ENCODE measurements at places on chromosomes 16 and 17. TPM values are rescaled to one million over a fixed set of nuclear protein-coding genes. Genes with fewer than 3 reads are reported as not detected.

GRCh38 chr16:29830774-29831173 is 10.5 kb downstream of the MVP start:
- no peak for DNase-seq

GRCh38 chr17:41667280-41668041 is 21.2 kb upstream of the EIF1 start:
- no peak for DNase-seq

- DNase-seq: peak; percentile 68
Measured at GRCh38 chr17:64661976-64662773, at the start of gene SMURF2. SMURF2 (minus strand) TSS chr17:64662307; CDS start chr17:64661880, 427 bp downstream.

DNA sequence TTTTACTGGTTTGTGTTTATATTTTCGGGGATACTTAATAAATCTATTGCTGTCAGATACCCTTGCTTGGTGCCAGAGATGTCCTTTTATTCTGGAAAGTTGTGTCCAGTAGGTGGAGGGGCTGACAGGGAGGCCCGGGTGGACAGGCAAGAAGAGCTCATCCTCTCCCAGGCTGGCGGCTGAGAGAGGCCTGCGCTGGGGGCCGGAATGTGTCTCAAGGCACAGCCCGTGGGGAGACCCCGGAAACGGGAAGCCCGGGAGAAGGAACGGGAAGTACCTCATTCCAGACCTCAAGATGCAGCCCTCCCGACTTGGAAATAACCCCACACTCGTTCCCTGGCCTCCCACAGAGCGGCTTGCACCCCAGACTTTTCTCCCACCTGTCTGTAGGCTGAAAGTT is 12.5 kb upstream of the DEF8 start:
- no peak for DNase-seq

GRCh38 chr17:49003557-49004511 is 6.6 kb downstream of the IGF2BP1 start:
- peak; percentile 73 for DNase-seq

GRCh38 chr16:53737552-53737951 is 33.6 kb downstream of the FTO start:
- DNase-seq: no peak

DNA sequence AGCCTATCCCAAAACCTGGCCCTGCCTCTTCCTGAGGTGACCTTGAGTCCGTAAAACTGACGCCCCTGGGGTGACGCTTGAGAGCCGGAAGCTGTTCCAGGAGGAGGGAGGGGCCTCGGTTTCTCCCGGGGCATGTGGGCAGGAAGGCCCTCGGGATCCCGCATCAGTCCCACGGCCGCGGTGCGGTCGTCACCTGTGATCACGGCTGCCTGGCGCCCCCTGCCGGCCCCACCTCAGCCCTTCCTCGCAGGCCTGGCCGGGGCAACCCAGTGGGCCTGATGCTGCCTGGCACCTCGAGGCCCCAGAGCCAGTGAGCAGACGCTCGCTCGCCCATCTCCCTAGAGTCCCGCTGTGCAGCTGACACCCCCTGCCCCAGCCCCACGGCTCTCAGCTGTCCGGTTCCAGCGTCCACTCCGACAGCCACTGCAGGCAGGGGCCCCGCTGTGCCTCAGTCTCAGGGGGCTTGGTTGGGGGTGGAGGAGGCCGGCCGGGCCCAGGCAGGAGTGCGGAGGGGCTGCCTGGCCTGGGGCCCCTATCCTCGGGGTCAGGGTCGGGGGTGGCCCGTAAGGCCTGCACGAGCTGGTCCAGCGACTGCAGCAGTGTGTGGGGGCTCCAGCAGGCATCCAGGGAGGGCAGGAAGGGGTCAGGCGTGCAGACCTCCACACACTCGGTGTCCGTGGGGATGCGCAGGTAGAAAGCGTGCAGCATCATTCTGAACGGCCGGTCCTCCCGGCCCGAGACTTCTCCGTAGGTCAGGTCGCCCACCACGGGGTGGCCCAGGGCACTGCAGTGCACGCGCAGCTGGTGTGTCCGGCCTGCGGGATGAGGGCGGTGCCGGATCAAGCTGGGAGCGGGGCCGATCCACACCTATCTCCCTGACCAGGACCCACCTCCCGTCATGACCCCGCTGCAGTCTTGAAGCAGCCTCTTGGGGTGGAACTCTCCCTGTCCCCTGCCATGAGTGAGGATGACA is 2.3 kb downstream of the RPUSD1 start:
- peak; percentile 22 for DNase-seq

DNA sequence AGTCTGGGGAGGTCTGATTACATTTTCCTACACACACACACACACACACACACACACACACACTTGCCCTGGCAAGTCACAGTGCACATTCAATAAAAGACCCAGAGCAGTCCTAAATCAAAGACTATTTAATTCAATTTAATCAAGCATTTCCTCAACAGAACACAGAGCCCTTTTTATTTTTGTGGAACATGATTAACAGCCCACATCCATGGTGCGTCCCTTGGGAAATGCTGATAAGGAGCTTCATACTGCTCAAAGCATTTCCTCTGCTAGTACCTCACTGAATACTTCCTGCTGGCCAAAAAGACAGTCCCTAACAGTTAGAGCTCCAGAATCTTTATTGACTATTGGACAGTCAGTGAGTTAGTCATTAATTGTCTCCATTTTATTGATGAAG is 43.1 kb upstream of the MYH10 start:
- DNase-seq: peak; percentile 85

The CPHXL2 gene
- not detected for total RNA-seq

The KRTAP1-5 gene
- not detected for total RNA-seq

Measured in umbilical cord (tissue), 2 donors.